ENCODE measurements at places on chromosomes 6 and 20.

- no peak for DNase-seq
Measured at GRCh38 chr6:121912905-121913304, 477.5 kb downstream of the GJA1 start.

DNA sequence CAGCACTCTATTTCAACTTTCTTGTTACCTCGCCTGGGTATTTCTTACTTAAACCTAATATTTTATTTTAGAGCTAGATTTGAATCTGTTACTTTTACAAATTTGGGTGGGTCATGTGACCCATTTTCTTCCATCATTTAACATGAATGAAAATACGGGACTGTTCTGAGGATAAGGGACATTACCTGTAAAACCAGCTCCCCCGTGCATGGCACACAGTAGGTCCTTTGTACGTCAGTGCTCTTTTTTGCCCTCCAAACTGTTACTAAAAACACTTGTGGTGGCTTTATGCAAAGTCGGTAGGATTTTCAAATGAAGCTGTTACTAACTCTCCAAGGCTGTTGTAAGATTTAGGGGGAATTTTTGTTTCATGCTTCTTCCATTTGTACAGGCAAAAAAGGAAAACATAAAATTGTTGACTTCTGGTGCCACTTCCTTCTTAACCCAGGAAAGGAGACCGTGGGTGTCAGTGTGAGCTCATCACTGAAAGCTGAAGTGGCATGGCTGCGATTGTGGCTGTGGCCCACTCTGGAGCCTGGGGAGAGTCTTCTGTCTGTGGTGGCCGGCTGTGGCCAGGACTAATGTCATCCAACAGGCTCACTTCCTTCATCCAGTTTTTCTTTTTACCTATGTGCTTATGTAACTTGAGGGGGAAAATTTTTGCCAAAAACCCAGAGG is 40.2 kb upstream of the PXDC1 start:
- DNase-seq, result no peak

DNA sequence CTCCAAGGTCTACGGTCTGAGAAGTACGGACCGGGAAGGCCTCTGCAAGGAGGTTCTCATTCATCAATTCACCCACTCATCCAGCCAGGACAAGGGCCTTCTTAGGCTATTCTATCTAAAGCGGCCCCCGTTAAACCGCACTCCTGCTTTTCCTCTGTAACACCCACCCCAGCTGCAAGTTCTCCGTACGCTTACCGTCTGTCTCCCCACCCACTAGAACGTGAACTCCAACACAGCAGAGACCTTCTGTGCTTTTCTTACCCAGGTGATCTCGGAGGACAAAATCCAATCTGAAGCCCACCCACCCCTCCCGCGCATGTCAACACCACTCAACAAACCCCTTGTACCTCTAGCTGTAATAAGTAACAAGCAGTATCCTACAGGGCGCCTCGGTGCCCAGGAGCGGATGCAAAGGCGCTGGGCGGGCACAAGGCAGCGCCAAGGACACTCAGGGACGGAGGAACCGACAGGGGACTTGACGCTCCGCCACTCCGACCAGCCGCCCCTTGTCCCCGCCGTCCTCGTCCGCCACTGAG is 351 bp downstream of the AURKA start:
- no peak for DNase-seq

GRCh38 chr6:170091000-170091638 is 199.8 kb downstream of the DLL1 start:
- no peak for DNase-seq

DNA sequence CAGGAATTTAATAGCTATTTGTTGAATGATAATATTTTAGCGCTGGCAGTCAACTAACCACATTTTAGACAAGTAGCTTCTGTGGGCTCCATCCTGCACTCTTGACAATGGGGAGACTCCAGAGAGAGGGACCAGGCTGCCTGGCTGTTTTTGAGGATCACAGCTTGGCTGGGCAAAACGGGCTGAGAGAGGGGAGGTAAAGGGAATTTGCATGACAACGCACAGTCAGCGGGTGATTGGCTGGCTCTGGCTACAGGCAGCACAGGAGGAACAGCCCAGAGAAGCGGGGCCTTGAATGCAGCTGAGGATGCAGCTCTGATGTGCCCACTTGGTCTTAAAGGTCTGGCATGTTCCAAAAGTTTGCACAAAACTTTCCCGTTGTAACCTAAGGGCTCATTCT is 41.2 kb downstream of the LRFN2 start:
- no peak for DNase-seq
